ENCODE measurements at places on chromosomes 4 and X.

DNA sequence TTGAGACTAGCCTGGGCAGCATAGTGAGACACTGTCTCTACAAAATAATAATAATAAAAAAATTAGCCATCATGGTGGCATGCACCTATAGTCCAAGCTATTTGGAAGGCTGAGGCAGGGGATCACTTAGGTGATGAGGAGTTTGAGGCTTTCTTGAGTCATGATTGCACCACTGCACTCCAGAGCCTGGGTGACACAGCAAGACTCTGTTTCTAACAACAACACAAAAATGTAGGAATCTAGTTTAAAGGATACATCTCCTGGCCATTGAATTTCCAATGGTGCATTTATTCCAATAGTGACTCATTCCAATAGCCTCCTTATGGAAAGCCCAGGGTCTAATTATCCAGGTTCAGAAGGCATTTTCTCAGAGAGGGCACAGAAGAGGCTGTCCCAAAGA lies 21.9 kb upstream of the HERC6 start:
- DNase-seq = no peak

DNA sequence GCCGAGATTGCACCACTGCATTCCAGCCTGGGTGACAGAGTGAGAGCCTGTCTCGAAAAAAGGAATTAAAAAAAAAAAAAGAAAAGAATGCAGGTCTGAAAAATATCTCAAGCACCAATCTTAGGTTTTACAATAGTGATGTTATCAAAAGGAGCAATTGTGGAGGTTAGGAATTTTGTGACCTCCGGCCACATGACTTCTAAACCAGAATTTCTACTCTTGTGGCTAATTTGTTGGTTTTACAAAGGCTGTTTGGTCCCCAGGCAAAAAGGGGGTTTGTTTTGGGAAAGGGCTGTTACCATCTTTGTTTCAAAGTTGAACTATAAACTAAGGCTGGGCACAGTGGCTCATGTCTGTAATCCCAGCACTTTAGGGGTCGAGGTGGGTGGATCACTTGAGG lies 15.4 kb upstream of the ZNF41 start:
- DNase-seq = no peak

GRCh38 chr4:153159728-153160221 lies 44.5 kb upstream of the TRIM2 start:
- no peak for DNase-seq

- no peak for DNase-seq
Measured at GRCh38 chrX:21838937-21839333, 482 bp upstream of the MBTPS2 start.

DNA sequence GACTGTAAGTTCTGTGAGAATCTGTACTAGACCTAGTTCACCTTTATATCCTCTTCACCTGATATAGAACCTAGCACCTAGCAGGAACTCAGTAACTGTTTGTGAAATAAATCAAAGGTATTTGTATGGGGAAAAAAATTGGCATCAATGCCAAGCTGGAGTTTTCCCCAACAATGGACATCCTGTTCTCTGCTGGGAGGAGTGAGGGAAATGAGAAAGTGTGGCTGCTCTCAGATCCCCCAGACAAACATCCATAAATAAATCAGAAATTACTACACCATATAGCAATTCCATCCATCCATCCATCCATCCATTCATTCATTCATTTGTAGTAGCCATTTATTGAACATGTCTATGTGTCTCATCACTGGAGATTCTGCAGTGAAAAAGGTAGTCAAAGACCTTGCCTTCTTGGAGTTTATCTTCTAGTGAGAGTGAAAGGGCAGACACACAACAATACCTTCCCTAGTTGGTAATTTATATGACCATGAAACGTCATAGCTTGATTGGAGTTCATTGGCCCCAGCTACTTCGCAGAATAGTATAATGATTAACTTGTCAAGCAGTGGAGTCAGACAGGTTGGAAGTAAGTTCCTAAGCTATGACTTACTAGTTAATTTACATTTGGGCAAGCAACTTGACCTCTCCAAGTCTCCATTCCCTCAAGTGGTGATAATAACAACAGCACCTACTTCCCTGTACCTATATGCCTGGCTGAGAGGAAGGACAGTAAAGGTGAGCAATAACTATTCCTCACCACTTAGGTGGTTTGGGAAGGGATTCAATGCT lies 98.7 kb upstream of the KIT start:
- no peak for DNase-seq

- DNase-seq = no peak
Measured at GRCh38 chr4:57672846-57673433, 562.8 kb upstream of the IGFBP7 start.

GRCh38 chr4:1803523-1804423 lies 10.7 kb downstream of the FGFR3 start:
- no peak for DNase-seq

DNA sequence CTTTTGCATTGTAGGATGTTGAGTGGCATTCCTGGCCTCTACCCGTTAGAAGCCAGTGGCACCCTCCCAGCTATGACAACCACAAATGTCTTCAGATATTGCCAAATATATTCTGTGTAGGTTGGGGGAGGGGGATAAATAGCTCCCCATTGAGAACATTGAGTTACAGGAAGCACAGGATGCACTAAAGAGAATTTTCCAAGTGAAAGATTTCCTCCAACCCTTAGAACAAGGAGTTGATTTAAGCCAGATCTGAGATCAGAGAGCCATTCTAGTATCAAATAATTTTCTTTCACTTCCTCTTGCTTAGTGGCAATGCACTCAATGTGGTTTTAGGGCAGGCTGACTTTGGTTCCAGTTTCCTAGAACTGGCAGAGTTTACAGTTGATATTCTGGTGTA lies 436.6 kb downstream of the C4orf33 start:
- no peak for DNase-seq

- no peak for DNase-seq
Measured at GRCh38 chrX:143455046-143455445, 62.2 kb downstream of the SPANXN3 start.

- DNase-seq = no peak
Measured at GRCh38 chrX:69133921-69134542, 31.2 kb downstream of the PJA1 start.

- DNase-seq = no peak
Measured at GRCh38 chr4:184096561-184097240, 121.0 kb downstream of the ENPP6 start.

GRCh38 chr4:184331268-184331995 lies 113.8 kb upstream of the ENPP6 start:
- DNase-seq = no peak

- DNase-seq = no peak
Measured at GRCh38 chr4:119040694-119041185, 94.9 kb upstream of the MYOZ2 start.

DNA sequence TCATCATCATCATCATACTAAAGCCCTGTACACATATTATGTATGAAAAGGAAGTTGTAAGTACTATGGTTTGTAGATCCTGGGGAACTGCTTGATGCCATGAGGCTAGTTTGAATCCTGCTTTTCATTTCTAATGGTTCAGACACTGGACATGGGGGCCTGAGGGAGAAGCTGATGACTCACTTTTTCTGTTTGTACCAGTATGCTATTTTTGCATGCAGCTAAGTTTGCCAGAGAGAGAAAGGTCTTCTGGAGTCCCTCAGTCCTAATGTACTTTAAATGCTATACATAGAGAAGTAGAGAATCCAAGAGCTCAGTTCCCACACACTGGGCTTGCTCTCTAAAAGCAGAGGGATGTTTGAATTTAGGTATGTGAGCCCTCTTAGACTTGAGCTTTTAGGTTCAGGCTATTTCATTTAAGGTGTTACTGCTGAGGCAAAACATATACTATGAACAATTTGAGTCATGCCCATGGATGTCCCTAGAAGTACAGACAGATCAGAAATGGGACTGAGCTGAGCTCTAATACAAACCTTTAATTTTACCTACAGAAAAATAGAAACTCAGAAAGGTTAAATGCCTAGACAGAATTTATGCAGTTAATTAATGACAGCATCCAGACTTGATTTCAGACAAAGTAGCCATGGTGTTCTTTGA lies 17.6 kb upstream of the HS3ST1 start:
- DNase-seq = no peak

DNA sequence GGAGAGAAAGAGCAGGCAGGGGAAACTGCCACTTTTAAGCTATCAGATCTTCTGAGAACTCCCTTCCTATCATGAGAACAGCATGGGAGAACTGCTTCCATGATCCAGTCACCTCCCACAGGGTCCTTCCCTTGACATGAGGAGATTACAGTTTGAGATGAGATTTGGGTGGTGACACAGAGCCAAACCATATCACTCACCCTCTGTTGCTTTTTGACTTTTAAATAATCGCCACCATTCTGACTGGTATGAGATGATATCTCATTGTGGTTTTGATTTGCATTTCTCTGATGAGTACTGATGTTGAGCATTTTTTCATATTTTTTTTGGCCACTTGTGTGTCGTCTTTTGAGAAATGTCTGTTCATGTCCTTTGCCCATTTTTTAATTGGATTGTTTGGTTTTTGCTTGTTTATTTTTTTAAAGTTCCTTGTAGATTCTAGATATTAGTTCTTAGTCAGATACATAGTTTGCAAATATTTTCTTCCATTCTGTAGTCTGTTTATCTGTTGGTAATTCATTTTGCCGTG lies 6.5 kb upstream of the PAQR3 start:
- no peak for DNase-seq

- DNase-seq = no peak
Measured at GRCh38 chr4:80967346-80967745, 63.2 kb upstream of the BMP3 start.

DNA sequence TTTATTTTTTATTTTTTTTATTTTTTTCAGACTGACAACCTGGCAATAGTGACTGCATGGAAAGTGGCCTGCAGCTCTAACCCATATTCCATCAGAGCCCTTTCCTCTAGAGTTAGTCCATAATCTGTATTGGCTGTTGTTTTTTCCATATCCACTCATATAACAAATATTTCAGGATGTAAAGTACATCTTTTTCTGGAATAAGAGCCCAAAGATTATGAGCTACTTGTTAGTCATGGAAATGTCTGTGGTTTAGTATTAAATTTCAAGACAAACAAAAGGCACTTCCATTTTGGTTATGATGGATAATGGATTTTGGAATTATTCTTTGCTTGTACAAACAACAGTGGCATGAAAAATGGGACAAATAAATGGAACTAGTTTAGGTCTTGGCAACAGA lies 296.0 kb upstream of the HS3ST1 start:
- no peak for DNase-seq

- no peak for DNase-seq
Measured at GRCh38 chr4:93771640-93772411, 56.7 kb upstream of the ATOH1 start.
